Mesenchymal stem cell (in vitro differentiated cells and primary cell): ENCODE measurements at places on chromosomes 2 and 18.

- DNase-seq: no peak
Measured at GRCh38 chr2:2621855-2622254, 290.8 kb upstream of the MYT1L start.

GRCh38 chr2:238278626-238279323 is 9.6 kb downstream of the PER2 start:
- DNase-seq: no peak

- no peak for DNase-seq
Measured at GRCh38 chr2:115160531-115161080, 718.2 kb downstream of the DPP10 start.

GRCh38 chr2:55888936-55889335 is 34.6 kb downstream of the EFEMP1 start:
- no peak for DNase-seq

- no peak for DNase-seq
Measured at GRCh38 chr2:172774302-172774701, 38.7 kb downstream of the RAPGEF4 start.

- DNase-seq: no peak
Measured at GRCh38 chr2:200679127-200679526, 93.3 kb downstream of the AOX1 start.

GRCh38 chr2:234050455-234051135 is at the start of gene SPP2:
TSS of gene SPP2 (plus strand) at chr2:234050702. CDS start at chr2:234050787, 85 bp downstream.
- DNase-seq: no peak
